RCC 7860 (cell line): ENCODE measurements at places on chromosomes 4 and X.

GRCh38 chr4:185256446-185256845 is 47.0 kb downstream of the SNX25 start:
- peak; percentile 3 for DNase-seq

DNA sequence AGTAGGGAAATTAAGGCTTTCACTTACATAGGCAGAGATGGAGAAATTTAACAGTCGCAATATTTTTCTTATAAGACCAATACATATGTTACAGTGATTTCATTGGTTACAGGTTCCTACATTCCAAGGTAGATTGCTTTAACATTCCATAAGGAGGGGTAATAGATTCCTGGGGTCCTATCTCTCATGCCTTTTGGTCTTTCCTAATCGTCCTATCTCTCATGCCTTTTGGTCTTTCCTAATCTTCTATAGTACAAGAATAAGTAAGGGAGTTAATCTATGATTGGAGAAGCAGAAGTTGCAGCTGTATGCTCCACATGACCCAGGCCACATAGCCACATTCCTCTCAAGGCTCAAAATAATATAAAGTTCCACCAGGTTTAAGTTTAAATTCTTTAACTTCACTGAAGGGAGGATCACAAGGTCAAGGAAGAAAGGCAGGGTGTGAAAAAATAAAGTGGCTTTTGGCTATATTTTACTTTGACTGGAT is 285.0 kb upstream of the BOD1L1 start:
- no peak for DNase-seq

DNA sequence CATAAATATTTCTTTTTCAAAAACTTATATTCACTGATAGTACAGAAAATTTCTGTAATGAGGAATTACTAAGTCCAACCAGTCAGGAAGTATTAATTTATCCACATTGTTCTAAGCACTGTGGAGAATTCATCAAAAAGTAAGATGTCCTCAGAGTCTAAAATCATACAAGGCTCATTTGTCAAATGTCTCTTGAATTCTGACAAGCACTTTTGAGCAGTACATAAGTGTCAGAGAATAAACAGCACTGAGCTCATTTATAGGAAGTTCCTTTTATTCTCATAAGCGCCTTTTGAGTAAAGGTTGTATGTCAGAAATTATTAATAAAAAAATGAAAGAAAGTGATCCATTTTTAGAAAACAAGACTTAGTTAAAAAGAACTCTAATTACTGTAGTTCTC is 523.2 kb upstream of the EPHA5 start:
- DNase-seq = no peak

GRCh38 chrX:17634542-17635207 is 102.6 kb upstream of the SCML1 start:
- DNase-seq = no peak

- DNase-seq = no peak
These were observed 79.4 kb downstream of the JADE3 start for GRCh38 chrX:46991664-46992063.

DNA sequence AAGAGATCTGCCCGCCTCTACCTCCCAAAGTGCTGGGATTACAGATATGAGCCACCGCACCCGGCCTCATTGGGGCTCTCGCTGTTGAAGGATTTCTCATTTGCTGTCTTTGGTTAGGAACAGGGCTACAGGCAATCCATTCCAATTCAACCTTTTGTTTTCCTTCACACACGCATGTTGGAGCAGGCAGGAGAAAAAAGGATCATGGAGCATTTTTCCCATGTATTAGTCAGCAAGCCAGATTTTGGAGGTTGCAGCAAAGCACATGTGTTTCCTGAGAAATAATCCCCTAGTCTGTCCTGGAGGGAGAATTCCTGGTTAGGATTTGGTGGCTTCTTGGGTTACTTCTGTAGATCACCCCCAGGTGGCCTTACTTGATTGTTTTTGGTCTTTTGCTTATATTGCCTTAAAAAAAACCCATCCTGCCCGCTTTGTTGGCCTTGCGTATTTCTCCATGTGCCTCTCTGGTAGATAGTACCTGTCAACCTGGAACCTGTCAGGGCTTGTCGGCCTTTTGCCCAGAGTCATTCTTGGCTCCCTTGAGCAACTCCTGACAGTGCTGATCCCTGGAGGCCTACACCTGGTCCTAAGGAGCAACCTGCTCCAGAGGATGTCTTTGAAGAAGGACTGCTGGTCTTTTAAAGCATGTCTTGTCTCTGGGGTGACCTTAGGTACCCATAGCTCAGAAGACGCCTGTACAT is 82.4 kb upstream of the CLCN4 start:
- DNase-seq = no peak

DNA sequence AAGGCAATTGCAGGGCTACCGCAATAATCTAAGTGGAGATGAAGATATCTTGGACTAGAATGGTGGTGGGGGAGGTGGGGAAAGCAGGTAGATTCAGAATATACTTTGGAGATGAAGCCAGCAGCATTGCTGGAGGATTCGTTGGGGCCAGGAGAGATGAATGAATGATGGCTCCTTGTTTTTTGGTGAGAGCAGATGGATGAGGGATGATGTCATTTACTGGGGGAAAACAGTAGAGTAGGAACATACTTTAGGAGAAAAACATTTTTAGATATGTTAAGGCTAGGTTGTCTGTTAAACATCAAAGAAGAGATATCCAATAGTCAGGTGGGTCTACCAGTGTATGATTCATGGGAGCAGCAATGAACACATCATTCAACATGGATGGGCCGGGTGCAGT is 5.8 kb downstream of the CCDC110 start:
- no peak for DNase-seq

GRCh38 chrX:53746718-53747117 is 60.2 kb upstream of the HUWE1 start:
- DNase-seq = no peak

GRCh38 chr4:187183346-187183745 is 459.7 kb upstream of the FAT1 start:
- DNase-seq = no peak

DNA sequence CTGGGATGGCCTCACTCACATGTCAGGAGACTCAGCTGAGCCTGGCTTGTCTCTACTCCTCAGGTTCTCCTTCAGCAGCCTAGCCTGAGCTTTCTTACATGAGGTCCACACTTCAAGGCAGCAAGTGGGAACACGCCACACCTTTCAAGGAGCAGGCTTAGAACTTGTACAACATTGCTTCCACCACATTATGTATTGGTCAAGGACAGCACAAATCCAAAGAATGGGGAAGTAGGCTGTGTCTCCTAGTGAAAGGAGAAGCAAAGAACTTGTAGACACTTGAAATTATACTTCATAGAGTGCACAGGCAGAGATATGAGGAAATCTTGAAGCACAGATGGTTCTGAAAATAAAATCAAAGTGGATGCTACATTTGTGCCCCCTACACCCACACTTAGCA is 120.9 kb upstream of the NOCT start:
- no peak for DNase-seq

DNA sequence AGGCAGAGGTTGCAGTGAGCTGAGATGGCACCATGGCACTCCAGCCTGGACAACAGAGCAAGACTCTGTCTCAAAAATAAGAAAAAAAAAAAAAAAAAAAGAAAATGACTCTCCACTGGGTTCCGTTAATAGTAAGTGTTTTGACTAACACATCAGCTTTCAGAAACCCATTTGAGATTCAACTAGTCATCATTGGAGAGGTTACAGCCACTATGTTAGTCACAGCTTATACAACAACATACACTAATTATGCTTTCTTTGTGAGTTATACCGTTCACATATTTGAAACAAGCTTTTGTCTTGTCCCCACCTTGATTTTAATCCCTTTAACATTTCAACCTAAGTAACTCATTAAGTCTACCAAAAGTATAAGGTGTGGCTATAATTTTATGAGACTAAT is 48.2 kb downstream of the HADH start:
- no peak for DNase-seq

- peak; percentile 72 for DNase-seq
These were observed 111.7 kb upstream of the RPS6KA3 start for GRCh38 chrX:20378233-20378920.

DNA sequence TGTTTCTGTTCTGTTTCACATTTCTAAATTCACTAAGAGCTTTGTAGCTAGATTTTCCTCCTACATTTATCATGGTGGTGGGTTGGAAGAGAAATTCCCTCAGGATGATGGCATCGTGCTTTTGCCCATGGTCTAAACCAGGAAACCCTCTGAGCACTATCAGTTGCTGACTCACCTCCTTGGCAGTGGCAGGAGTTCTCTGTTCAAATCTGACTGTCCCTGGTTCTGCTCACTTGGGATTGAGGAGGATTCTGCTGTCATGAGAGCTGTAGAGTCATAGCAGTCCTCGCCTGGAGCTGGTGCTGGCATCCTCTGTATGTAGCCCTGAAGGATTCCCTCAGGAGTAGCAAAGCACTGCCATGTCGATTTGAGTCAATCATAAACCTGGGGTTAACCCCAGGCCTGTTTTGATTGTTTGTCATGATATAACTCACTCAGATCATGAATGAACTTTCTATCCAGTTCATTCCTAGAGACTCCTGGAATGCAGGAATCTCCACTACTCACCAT is 9.4 kb downstream of the TEX13A start:
- DNase-seq = peak; percentile 36

GRCh38 chr4:183099537-183100297 is 660 bp downstream of the WWC2 start:
- DNase-seq = no peak

- no peak for DNase-seq
These were observed 237.8 kb upstream of the PGRMC2 start for GRCh38 chr4:128525387-128525786.

DNA sequence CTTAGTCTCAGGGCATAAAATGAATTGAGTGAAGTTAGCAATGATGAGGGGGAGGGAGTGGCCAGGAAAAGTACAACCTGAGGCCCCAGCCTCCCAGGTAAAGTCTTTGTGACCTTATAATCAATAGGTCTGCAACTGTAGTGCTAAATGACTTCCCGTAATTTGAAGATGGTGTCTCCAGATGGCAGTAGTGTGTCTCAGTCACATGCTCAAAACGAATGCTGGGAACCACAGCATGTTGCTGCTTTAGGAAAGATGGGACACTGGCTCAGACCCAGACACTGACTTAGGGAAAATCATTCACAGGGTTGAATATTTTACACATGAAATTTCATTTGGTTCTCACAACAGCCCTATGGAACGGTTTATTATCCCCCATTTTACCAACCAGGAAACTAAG is 10.3 kb downstream of the SRPX2 start:
- no peak for DNase-seq

GRCh38 chr4:36180206-36180605 is 64.1 kb downstream of the ARAP2 start:
- DNase-seq = no peak

GRCh38 chrX:154029439-154029838 is 9.7 kb upstream of the IRAK1 start:
- no peak for DNase-seq

- no peak for DNase-seq
These were observed 43.6 kb upstream of the PHOX2B start for GRCh38 chr4:41792166-41792565.

DNA sequence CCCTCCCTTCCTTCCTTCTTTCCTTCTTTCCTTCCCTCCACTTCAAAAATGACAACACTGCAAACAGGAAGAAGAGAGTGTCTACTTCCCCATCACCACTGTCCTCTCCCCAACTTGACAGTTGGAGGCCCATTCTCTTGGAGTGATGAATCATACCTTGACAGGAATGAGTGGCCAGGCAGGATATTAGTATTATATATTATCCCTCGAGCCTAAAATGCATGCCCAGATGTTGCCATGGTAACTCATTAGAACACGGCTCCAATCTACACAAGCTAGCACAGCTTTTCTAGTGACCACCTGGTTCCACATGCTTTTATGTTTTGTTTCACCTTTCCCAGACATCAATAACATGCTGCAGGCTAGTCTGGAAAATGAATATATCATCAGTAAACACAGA is 71.3 kb upstream of the LHFPL1 start:
- peak; percentile 12 for DNase-seq

- DNase-seq = no peak
These were observed 212.8 kb downstream of the MAB21L2 start for GRCh38 chr4:150794706-150795105.

- no peak for DNase-seq
These were observed 58.2 kb upstream of the DIPK2B start for GRCh38 chrX:45258731-45259402.

DNA sequence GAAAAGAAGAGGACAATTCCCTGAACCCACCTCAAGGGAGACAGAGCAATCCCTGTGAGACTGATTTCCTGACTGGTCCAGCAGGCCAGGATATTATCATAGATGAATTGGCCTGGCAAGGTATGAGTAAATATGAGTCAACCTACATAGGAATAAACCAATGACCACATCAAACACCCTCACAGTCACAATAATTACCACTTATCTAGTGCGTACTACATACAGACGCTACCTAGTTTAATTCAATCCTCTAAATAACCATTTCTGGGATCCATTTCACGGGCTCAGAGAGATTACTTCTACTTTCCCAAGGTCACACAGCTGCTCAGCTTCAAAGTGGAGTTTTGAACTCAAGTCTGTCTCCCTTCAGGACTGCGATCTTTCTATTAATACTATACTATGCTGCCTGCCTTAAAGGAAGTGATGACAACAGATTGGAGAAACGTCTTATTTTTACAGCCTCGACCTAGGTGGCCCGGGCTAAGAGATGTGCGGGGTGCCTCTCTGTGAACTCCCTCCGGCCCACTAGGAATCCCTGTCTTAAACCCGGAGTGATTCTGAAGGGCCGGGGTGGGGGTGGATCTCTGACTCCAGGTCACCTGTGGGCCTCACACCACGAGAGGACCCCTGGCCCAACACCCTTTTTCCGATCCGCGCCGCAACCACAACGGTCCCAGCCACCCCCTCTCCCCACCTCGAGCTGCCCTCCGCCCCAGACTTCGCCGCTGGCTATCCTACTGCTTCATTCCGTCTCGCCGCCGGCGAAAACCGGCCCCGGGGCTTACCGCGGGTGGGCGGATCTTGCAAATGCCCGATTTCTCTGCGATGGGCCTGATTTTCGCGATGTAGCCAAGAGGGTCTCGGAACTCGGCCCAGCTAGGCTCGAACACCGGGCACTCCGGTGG is 800 bp downstream of the KDM5C start:
- peak; percentile 68 for DNase-seq

DNA sequence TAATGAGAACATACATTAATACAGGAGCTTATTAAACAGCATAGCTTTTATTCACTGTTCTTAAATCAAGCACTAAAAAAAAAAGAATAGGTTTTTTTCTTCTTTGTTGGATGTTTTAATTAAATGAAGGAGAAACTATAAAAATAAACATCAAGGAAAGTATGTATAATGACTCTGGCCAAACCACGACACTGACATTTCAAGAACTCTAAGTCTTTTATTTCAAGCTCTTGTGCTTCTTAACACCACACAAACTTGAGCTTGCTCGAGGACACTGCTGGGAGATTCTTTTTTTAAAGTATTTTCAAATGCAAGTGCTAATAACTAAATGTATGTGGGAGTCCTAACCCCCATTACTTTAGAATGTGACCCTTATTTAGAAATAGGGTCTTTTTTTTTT is 204.9 kb upstream of the PPARGC1A start:
- no peak for DNase-seq

- DNase-seq = no peak
These were observed 54.7 kb downstream of the RBPJ start for GRCh38 chr4:26375551-26375950.

- no peak for DNase-seq
These were observed 137.2 kb downstream of the UNC5C start for GRCh38 chr4:95411371-95412088.

GRCh38 chrX:15468036-15468435 is 25.1 kb downstream of the PIR start:
- no peak for DNase-seq
